ENCODE measurements at places on chromosomes 13 and 19.

- no peak for DNase-seq
Measured at GRCh38 chr19:19687090-19687489, 18.5 kb downstream of the ZNF101 start.

DNA sequence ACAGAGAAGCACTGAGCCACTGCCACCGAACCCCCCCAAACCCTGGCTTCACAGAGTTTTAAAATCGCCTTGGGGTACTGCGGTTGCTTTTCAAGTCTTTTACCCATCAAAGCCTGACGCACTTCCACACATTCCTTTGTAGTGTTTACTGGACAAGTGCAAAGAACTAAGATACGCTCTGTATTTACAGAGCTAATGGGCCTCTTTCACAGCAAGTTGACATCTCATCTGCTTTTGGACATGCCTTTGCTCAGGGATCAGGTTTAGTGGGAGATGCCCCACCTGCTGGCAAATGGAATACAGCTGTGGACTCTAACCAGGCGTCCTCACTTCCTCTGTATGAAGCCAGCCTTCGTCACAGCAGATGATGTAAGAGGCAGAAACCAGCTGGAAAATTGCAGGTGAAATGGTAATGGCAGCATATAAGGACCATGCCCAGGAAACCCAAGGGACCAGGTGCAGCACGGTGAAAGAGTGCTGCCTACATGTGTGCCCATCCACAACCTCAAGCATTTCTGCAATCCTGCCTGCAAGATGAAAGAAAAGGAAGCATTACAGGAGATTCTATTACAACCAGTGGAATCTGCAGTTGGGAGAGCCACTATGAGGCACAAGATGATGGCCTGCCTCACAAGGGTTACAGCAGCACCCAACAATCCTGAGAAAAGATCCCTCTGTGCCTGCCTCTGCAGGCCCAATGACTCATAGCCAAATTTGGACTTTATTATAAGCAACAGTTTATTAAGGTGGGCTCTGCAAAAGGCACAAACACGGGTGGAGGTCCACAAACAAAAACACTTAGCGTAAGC is 34.7 kb downstream of the BRD4 start:
- no peak for DNase-seq

- DNase-seq, result no peak
Measured at GRCh38 chr13:112747256-112747655, 57.4 kb downstream of the ATP11A start.

DNA sequence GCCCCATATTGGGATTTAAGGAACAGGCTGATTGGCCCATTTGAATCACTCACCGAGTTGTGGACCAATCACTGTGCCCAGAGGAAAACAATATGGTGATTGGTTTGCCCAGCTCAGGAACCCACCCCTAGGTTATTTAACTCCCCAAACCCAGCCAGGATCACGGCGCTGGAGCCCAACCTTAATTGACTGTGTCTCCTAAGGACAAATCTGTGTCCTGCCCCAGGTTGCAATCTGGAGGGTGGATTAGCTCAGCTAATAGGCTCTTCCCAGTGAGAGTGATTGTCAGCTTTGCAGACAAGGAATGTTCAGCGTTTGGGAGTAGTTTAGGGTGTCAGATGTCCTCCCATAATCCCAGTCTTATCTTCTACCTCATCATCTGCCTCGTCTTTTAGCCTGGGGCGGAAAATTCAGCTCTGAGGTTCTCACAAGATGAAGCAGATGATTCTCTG is 3.5 kb upstream of the ZNF358 start:
- no peak for DNase-seq

GRCh38 chr19:44725251-44725650 is 23.3 kb upstream of the BCL3 start:
- DNase-seq, result no peak

GRCh38 chr19:5030136-5030820 is 61.4 kb downstream of the KDM4B start:
- DNase-seq, result no peak

DNA sequence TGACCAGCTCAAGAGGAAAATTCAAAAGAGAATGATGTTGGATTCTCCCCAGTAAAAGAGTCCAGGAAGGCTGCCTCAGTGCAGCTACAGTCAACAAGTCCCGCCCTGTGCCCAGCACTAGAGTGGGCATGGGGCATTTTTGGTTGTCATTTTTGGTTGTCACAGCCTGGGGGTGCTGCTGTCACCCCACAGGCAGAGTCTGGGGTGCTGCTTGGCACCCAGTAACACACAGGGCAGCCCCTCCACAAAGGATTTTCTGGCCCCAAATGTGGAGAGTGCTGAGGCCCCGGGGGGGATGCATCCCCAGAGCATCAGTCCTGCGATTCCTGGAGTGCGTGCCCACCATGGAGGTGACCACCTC is 28.2 kb upstream of the TMEM255B start:
- no peak for DNase-seq

- DNase-seq, result no peak
Measured at GRCh38 chr13:21020581-21020980, 40.8 kb downstream of the LATS2 start.

- DNase-seq, result no peak
Measured at GRCh38 chr19:11821474-11822109, 7.5 kb downstream of the ZNF440 start.

DNA sequence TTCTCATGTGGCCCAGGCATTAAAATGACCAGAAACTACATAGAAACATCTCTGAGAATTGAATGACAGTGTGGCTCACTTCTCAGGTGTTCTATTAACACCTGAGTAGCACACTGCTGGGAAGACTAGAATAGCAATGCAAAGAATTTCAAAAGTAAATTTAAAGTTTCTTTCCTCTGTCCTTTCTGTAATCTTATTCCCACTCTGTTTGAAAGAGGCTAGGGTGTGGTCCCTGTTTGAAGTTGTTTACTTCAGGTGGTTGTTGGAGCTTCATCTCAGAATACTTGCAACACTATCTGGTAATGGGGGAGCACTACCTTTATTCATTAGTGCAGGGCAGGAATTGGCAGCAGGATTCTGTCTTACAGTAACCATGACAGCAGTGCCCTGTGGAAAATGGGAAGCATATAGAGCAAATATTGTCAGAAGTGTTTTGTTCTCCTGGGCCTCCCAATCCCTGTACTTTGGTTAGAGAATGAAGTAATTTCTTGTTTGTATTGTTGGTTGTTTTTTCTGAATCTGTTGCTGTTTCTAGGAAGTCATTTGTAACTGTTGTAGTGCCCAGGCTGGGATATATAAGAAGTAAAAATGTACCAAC is 1210.2 kb upstream of the ATXN8OS start:
- DNase-seq, result no peak

DNA sequence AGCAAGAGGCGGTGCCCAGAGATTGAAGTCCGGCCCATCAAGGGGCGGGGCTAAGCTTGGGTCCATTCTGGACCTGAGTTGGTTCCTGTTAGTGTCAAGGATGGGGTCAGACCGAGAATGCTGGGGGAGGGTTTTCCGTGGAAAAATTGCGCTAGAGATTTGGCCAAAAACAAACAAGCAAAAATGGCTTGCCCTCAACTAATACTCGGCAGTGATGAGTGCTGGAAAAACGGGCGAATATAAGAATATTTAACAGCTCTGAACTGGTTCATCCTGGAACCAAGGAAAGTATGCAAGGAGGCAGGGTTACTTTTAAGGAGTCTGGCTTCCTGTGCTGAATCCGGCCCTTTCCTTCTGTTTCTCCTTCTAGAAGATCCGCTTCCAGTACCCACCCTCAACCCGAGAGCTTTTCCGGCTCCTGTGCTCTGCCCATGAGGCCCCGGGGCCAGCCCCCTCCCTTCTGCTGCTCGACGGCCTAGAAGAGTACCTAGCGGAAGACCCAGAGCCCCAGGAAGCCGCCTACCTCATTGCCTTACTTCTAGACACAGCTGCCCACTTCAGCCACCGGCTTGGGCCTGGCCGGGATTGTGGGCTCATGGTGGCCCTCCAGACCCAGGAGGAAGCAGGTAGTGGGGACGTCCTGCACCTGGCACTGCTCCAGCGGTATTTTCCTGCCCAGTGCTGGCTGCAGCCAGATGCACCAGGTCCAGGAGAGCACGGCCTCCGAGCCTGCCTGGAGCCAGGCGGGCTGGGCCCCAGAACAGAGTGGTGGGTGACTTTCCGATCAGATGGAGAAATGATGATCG is 880 bp downstream of the SWSAP1 start:
- peak; percentile 32 for DNase-seq

GRCh38 chr13:46058268-46058667 is 5.7 kb upstream of the ZC3H13 start:
- no peak for DNase-seq

All from stimulated activated CD4-positive, alpha-beta T cell treated with anti-CD3 and anti-CD28 coated beads, TNF-alpha, amount 100 ng/mL, for 4 hours (primary cell).